Epithelial cell of esophagus (primary cell): ENCODE measurements at places on chromosomes 6 and 20.

- no peak for DNase-seq
Measured at GRCh38 chr20:24657878-24658620, 188.6 kb downstream of the SYNDIG1 start.

GRCh38 chr20:25437153-25437581 is 29.7 kb downstream of the GINS1 start:
- DNase-seq = peak; percentile 23

DNA sequence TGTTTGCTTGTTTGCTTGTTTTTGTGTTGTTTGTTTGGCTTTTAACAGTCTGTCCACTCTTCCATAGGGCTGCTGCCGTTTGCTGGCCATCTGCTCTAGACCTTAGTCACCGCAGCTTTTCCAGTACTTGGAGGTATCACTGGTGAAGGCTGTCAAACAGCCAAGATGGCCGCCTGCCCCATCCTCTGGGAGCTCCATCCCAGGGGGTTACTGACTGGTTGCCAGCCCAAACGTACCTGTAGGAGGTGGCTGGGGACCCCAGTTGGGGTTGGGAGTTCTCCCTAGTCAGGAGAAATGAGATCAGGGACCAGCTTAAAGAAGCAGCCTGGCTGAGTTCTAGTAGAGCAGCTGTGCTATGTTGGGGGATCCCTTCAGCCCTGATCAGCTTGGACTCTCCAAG is 418.4 kb downstream of the KHDRBS2 start:
- DNase-seq = no peak

- peak; percentile 48 for DNase-seq
Measured at GRCh38 chr20:35870541-35871258, 83.6 kb downstream of the SCAND1 start.

DNA sequence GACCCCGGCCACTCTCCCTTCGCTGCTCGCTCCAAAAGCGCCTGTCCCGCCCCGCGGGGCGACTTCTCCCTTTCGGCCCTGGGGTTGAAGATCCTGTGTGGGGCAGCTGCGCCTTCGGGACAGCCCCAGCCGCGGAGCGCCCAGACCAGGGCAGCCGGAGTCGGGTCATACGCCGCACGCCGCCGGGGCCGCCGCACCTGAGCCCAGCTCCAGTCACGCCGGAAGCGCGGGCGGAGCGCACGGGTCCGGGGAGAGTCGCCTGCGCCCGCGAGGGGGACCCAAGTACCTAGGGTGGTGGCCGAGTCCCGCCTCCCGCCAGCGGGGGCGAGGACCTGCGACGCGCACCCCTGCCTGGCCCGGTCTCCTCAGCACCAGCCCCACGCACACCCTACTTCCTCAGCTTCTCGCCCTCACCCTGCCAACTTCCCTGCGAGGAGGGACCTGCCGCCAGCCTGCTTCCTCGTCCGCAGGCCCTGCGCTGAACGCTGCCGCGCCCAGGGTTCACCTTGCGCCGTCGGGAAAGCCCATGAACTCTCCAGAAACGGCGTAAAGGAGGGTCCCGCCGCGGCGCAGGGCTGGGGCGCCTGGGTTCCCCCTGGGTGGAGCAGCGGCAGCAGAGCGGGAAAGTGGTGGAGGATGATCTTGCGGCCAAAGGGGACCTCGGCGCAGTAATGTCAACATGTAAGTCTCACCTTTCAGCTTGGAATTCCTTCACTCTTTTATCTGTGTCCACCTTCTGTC is at the start of gene ADGRG6:
Gene ADGRG6, plus strand, starts transcription at position 357 of the 741 bp plus-strand sequence. Its CDS starts 323 bp downstream, at position 680.
- DNase-seq = peak; percentile 66
